GDM1 (cell line): ENCODE measurements at places on chromosomes 1 and 21.

DNA sequence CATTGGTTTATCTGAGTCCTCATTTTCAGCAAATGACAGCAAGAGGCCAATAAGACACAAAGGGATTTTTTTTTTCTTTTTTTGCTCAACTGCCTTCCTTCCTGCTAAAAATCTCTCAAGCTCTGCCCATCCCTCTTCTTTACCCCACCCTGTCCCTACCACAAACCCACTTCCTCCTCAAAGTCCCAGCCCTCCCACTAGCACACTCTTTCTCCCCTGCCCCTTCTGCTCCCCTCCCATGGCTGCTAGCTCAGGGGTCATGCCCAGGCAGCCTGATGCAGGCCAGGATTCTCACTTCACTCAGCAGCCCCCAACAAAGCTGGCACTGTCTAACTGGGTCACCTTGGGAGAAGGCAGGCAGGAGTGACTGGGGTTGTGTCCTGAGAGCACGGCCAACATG is 28.8 kb upstream of the PPP2R5A start:
- DNase-seq: peak; percentile 87

GRCh38 chr21:41317458-41317857 is 857 bp downstream of the FAM3B start:
- no peak for DNase-seq

DNA sequence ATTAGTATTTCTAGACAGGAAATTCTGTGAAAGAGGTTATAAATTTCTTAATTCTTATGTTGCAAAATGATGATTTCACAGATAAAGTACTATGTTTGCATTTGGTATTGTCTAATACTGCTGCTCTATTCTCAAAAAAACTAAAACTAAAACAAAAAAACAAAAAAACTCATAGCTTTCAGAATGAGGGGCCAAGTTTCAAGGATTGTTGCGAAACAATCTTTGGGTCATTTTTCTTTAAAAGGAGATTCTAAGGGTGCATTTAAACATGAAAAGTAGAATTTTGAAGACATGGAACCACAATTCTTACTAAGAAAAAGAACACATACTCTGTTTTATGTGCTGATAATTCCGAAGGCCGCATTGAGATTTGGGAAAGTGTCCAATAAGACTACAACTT is 645.1 kb downstream of the ADGRL2 start:
- no peak for DNase-seq

- no peak for DNase-seq
Measured at GRCh38 chr1:50667272-50667671, 244.0 kb upstream of the DMRTA2 start.

GRCh38 chr1:220113136-220113695 is 19.3 kb downstream of the IARS2 start:
- no peak for DNase-seq

DNA sequence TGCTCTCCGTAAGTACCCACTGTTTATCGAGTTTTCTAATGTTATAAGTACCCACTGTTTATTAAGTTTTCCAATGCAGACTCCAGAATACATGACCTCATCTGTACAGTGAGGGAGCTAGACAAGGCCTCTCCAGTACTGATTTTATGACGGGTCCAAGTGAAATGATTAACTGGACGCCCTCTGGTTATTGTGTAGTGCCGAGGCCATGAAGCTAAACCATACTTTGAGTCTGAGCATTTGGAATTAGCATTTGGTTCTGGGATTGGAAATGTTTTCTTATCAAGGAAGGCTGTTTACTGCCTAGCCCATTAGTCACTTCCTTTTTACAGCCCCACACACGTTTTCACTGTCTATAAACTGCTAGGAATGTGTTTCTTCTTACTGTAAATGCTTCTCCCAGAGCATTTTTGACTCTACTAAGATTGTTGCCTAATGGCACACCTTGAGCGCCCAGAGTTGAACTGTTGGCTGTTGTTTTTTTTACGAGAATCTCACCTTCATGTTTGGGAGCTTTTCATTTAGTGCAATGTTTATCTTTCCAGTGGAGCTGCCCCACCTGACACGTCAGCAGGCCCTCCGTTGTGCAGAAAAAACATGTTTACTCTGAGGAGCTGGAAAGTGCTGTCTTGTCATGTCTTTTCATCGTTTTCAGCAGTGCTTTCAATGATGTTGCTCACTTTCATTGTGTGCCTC is 26.9 kb downstream of the SPATA46 start:
- no peak for DNase-seq

DNA sequence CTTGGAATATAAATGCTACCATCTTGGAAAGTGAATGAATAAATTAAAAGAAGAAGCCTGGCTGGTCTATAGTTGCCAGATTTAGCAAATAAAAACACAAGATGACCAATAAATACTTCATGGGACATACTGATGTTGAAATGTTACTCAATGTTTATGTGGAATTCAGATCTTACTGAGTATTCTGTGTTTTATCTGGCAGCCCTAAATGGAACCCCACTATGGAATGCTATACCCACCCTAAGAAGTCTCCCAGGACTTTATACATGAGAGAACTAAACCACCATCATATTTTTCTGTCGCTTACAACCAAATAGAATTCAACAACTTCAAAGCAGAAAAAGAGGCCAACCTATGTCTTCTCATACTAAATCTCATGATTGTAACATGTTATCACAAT is 177.6 kb upstream of the HMCN1 start:
- no peak for DNase-seq

- DNase-seq: no peak
Measured at GRCh38 chr21:35850542-35851103, 209.7 kb downstream of the SETD4 start.

- no peak for DNase-seq
Measured at GRCh38 chr1:58290685-58291372, 255.7 kb downstream of the OMA1 start.

DNA sequence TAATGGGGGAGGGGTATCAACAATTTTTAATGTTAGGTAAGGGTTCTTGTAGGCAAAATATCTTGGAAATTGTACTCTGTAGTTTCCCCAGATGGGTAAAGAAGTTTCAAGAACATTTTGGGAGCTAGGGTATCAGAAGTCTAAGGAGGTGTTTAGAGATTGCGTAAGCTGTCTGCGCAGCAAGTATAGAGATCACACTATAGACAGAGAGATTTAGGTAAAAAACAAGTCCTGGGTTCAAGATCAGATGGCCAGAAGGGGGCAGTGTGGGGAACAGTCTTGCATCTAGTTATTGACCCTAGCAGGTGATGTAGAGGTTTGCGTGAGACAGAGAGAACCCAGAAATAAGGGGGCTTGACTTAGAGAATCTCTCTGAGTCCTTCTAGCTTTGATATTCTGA is 80.8 kb downstream of the S1PR1 start:
- no peak for DNase-seq

GRCh38 chr1:100778748-100779147 is 59.2 kb downstream of the VCAM1 start:
- no peak for DNase-seq

GRCh38 chr1:52862666-52863458 is 20.3 kb downstream of the ZYG11A start:
- DNase-seq: no peak

DNA sequence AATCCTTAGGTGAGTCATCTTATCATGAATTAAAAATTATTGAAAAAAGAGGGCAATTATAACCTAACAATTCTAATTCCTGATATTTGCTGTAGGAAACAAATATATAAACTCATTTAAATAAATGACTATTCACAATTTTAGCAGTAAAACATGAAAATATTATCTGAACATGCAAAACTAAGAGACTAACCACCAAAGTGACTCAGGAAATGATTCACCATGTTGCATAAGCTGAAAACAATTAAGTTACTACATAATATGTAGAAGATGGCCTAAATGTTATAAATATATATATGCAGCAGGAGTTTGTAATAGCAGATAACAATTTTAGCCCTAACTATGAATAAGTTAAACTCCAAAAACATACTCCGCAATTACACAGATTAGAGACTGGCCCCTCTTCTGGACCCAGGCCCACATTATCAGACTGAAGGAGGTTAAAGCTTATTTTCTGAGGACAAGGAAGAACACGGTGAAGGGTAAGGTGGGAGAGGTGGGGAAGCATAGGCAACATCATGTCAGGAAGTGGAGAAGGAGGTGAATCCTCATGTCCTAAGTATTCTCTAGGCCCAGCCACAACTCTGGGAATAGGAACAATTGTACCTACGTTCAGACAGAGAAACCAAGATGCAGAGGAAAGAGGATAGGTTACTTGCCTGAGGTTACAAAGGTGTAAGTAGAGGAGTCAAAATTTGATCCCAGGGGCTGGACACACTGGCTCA is 15.6 kb upstream of the AIM2 start:
- no peak for DNase-seq

DNA sequence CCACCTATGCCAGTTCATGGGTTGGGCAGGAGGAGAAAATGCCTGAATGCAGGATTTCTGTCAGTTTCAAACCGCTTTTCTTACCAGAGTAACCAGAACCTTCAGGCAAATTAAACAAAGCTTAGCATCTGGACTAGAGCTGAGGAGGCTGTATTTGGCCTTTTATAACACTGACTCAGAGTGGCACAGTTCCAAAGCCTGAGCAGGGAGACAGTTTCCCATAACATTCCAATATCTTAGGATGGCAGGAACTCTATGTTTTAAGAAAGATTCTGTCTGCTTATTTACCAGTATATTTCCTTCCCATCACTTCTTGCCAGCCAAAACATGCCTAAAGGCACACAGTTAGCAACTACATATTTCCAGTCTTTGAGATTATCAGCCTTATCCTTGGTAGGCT is 46.8 kb downstream of the UBR4 start:
- DNase-seq: no peak

DNA sequence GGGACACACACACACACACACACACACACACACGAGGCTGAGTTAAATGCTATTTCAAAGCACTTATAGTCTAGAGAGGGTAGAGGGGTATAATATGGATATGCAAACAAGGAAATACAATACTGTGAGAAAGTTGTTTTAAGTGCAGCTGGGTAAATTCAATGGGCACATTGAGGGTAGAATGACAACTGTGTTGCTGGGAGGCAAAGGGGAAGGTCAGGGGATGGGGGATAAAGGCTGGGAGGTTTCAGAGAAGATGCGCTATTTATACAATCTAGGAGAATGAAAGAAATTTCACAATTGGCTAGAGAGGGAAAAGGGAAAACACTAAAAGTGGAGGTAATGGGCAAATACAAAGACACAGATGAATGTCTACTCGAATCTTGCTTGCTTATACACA is 19.4 kb downstream of the EXTL2 start:
- no peak for DNase-seq

DNA sequence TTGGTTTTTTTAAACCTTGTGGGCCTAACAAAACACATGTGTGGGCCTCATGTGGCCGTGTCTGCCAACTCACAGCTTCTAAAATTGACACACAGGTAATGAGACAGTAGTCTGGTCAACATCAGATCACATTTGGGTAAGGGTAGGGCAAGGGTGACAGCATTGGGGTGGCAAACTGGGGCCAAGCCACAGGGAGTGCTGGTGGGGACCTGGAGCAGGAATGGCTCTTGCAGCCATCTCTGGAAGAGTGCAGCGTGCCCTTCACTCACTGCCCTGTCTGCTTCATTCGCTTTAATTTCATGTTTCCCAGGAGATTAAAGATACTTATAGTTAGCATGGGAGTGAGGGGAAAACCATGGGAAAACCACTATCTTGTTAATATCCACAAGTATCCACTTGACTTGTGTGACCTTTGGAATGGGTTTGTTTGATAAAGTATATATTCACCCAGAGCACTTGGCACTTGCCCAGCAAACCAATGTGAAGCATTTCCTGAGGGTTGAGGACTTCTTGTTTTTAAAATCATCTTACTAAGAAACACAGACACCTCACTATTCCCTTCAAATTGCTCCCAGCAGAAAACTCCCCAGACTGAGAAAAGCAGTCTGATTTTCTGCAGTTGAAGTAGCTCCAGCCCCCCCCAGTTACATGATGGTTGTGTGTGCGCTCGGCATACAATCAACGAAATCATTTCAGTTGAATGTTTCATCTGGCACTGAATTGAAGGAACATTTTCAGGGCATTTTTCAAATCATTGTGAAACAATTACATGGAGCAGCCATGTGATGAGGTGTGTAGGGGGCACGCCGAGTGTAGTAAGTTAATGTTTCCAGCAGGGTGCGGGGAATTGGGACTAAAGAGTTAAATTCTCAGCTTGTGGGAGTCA is 175.7 kb downstream of the VPS13D start:
- DNase-seq: no peak

DNA sequence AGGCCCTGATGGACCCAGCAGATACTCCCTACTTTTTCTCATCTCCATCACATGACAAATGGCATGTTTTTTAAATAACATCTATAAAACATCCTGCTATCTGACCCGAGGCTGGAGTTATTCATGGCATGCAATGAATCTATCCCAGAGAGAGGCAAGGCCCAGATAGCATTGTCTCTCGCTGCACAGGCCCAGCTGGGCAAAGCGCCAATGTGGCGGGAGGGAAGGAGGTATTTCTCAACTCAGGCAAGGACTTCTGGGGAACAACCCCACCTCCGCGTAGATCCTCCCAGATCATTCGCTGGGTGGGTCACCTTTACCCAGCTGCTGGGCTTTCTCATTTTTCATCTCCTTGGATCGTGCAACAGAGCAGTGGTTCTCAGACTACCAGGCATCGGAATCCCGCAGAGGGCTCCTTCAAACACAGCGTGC is 59.8 kb downstream of the ERG start:
- DNase-seq: no peak

- peak; percentile 8 for DNase-seq
Measured at GRCh38 chr1:239276051-239276450, 110.3 kb upstream of the CHRM3 start.

DNA sequence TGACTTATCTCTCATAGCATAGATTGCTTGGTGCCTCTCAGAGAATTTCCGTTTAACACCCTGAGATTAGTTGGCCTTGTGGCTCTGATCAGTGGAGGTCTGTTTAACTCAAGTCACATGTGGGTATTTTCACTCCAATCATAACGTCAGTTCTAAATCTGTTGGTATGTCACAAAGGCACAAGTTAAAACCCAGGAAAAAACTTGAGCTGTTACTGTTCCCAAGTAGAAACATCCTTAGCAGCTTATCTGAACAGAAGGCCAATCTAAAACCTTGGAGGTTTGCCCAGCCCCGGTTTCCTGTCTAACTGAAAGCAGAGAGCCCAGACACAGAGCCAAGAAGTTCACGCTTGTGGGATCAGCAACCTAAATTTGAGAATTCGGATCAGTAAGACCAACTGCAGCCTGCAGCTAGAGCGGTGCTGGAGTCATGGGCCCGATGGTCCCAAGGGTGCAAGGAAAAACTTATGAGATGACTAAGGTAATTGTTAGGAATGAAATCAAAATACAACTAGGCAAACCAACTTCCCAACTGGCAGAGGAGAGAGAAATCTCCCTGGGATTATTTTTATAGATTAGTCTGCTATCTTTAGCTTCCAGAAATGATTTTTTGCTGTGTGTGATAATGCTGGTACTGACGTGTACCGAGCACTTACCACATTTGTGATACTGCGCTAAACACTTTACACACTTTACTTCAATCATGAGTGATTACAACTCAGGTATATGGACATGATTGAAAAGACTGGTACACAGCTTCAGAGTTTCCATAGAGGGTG is 90.2 kb upstream of the C1orf21 start:
- DNase-seq: peak; percentile 79

DNA sequence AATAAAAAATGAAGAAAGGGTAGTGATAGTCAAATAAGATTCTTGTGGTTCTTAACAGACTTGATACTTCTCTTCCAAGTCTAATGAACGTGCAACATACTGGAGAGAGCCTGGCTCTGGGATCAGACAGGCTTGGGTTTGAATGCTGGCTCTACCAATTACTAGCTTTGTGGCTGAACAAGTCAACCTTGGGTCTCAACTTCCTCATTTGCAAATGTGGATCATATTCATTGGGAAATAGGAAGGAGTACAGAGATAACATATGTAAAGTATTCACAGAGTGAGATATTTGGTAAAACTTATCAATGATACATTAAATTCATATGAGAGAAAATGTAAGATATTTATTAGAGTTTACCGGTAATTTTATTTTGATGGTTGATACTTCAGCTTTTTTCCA is 2.0 kb downstream of the EDEM3 start:
- peak; percentile 18 for DNase-seq
